Aorta (tissue), 5 donors: ENCODE measurements at places on chromosomes 1 and 21. TPM values are rescaled to one million over a fixed set of nuclear protein-coding genes. Genes with fewer than 3 reads are reported as not detected.

- no peak for DNase-seq
Observed at GRCh38 chr1:229091721-229092136, 179.2 kb upstream of the RAB4A start.

The S100A7 gene
- not detected for polyA plus RNA-seq

The PDE9A gene
- 16.2 TPM for polyA plus RNA-seq

DNA sequence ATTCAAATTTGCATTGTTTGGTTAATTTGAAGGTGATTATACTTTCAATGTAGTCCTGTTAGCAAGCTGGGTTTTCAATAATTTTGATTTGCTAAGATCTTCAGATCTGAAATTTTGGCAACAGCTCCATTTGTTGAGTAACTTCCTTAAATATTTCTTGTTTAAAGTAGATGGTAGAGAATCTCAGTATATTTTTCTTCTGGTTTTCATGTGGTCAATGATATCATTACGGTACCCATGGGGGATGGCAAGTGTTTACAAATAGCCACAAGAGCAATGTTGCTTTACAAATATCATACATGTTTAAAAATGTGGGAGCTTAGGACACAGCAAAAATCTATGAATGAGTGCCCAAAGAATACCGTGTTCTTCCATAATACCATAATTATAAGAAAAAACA lies 175.9 kb downstream of the IFI44 start:
- DNase-seq, result no peak

GRCh38 chr1:14303011-14303410 lies 295.5 kb upstream of the KAZN start:
- no peak for DNase-seq

- DNase-seq, result no peak
Observed at GRCh38 chr1:95991787-95992520, 729.6 kb upstream of the PTBP2 start.

GRCh38 chr1:8687039-8687438 lies 130.4 kb downstream of the RERE start:
- no peak for DNase-seq

- DNase-seq, result no peak
Observed at GRCh38 chr1:157181258-157181657, 43.1 kb upstream of the ETV3 start.

DNA sequence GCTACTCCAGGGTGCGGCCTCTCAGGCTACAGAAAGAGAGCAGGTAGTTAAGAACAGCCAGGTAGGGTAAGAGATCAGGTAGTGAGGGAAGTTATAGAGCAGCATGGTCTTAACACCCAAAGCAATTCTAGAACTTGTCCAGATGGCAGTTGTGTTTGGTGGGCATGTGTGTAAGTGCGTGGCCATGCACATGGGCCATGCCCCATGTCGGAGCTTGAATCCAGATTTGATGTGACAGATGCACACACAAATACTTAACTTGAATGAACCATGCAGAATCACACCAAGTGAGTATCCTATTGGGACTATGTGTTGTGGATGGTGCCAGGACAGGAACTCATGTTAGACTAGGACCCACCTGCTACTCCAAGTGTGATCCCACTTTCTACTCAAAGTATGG lies 145.7 kb upstream of the HMGB4 start:
- DNase-seq, result no peak

The HSD3B1 gene
- polyA plus RNA-seq, result not detected

- DNase-seq, result no peak
Observed at GRCh38 chr21:16579538-16579937, 849.8 kb downstream of the USP25 start.

The CAMK1G gene
- not detected for polyA plus RNA-seq

DNA sequence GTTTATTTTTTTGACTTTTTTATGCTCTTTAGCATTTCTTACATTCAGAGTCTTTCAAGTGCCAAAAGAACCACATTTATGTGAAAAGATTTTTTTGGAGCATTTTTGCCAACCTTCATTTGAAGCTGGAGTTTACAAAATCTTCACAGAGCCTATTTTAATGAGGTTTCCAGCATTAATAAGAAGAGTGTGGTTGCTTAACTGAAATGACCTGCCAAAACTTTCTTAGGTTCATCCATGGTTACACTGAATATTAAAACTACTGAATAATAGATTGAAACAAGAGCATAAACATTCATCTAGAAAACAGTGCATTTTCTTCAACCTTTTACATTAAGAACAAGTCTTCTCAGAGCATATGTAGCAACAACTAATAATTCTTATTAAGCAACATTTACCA lies 672.3 kb upstream of the CXADR start:
- DNase-seq, result no peak

- no peak for DNase-seq
Observed at GRCh38 chr1:229230140-229230892, 40.6 kb upstream of the RAB4A start.

The TCHH gene
- 0.13 TPM for polyA plus RNA-seq

The SPRR1B gene
- polyA plus RNA-seq, result 1.9 TPM

- DNase-seq, result peak; percentile 60
Observed at GRCh38 chr1:203796236-203796605, 798 bp downstream of the ZBED6 start.

DNA sequence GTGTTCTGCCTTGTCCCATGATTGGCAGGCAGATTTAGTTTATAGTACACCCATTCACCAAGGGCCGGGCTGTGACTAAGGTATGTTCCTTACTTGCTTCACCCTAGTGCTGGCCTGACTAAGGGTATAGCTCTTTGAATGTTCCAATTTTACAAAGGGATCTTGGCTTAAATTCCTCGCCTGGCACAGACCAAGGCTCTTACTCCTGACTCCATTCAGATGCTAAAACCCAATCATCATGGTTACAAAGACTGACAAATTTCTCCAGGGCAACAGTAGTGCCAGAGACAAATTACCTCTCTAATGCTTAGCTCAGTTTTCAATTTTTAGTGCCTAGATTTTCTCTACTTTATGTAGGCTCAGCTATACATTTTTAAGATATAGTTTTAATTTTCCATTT lies 11.5 kb upstream of the C1orf53 start:
- DNase-seq, result no peak

GRCh38 chr1:33119532-33120217 lies 38.7 kb downstream of the AZIN2 start:
- DNase-seq, result no peak

DNA sequence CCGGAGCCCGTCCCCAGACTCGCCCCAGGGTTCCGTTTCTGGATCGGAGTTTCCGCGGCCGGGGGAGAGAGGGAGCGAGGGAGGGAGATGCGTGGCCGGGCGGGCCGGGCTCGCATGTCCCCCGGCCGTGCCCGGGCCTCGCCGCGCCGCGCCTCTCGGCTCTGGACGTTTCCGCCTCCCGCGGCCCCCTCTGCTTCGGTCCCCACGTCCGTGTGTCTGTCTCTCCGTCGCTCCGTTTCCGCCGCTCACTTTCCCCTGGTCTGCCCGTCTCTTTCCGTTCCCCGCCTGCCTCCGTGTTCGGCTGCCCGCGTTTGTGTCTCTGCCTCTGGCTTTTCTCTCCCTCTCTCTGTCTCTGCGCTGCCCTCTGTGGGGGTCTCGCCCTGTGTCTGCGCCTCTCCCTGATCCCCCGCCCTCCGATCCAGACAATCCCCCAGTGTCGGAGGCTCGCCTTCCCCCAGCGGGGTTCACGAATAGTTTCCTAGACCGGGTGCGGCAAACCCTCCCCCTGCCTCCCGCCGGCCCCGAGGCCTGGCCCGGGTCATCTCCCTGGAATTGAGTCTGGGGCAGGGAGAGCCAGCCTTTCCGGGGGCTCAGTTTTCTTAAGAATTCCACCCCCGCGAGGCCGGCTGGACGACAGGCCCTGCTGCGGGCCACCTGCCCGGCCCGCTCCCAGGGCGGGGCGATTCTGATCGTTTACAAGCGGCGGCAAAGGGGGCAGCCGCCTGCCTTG lies 735 bp downstream of the NBL1 start:
- peak; percentile 84 for DNase-seq

DNA sequence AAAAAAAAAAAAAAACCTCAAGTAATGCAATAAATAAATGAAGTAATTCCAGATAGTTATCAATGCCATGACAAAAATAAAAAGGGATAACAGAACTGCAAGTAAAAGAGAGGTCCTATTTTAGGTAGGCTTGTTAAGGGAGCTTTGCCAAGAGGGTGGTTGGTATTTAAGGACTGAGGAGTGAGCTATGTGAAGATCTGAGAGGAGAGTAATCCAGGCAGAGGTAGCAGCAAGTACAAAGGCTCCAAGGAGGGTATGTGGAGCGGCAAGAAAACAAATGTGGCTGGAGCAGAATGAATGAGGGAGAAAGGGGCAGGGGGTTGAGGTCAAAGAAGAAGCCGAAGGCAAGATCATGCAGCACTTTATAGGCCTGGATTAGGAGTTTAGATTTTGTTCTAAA lies 59.9 kb upstream of the CDC42BPA start:
- DNase-seq, result no peak

DNA sequence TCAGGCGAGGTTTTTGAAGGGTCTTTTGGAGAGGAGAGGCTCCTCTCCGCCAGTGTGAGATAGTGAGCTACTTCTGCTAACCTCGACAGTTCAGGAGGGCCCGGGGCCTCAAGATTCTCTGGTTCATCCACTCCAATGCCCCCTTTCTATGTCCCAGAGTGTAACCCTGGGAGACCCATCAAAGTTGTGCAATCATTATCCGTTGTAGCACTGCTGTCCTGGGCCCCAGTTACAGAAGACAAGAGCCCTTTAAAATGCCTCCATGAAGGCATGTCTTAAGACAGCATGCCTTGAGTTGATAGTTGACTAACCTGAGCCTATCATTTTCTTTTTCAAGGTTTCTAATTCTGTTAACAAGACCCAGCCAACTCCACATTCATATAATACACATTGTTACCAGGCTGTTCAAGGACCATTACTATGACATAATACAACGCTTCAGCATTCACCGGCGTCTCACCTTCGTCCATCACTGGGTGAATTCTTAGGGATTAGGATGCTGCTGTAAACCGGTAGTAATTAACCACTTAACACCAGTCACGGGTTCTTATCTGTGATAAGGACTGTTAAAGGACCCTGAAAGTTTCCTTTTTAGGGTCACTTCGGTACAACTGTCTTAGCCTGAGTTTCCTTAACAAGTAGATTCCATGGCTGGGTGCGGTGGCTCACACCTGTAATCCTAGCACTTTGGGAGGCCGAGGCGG lies 37.4 kb upstream of the CDC42BPA start:
- no peak for DNase-seq

GRCh38 chr1:217983051-217983375 lies 302.1 kb upstream of the RRP15 start:
- no peak for DNase-seq

GRCh38 chr1:188325211-188325610 lies 1496.5 kb downstream of the PLA2G4A start:
- DNase-seq, result no peak

- DNase-seq, result no peak
Observed at GRCh38 chr1:200561856-200562214, 58.7 kb downstream of the KIF14 start.
